ENCODE measurements at places on chromosomes 5 and 9.

DNA sequence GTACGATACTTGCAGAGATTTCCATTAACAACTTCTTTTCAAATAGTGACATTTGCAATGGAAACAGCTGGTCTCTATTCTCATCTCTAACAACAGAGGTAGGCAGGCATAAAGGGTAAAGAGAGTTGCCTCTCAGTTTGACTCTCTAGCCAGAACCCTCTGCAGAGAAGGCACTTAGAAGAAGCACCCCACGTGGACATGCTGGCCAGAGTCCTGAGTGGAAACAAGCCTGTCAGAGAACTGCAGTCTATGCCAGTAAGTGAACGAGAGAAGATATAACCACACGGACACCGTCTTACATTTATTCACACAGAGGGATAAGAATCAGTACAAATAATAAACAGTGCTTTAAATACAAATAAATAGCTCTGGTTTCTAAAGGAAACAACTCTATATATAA lies 11.0 kb upstream of the LHX6 start:
- no peak for DNase-seq

DNA sequence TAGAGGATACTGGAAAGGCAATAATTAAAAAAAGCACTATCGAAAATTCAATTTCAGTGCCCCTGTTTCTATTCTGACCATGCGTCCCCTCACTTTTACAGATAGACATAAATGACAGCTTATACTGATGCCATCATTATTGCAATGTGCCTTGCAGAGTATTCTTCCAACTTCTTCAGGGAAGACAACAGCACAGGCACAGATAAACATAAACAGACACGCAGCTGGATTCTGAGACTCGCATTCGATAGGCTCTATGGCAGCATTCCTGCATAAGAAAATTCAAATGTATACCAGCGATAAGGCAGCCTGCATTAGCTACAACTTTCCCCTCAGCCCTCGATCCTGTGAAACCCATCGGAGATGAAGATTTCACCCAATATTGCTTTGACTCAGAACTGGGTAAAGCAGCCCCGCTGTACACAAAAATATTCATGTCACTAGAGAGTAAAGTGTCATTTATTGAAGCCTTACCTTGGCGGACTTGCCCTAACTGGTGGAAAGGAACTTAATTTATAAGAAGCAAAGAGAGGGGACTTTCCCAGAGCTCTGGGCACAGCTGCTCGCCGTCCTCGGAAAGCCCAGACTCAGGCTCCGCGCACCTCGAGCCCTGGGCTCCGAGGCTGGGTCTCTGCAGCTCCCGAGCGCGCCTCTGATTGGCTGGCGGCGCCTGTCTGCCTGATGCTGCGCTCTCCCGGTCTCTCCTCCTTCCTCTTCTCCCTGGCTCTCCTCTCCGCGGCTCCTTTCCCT lies at the start of gene CDH18:
CDH18 (minus strand) TSS at position 589 of the 750 bp plus-strand sequence. CDS start 149,214 bp downstream, outside the sequence.
- DNase-seq: peak; percentile 5

GRCh38 chr9:28120184-28120583 lies 546.9 kb upstream of the C9orf72 start:
- no peak for DNase-seq

GRCh38 chr9:84862810-84863287 lies 193.3 kb downstream of the NTRK2 start:
- DNase-seq: peak; percentile 67

DNA sequence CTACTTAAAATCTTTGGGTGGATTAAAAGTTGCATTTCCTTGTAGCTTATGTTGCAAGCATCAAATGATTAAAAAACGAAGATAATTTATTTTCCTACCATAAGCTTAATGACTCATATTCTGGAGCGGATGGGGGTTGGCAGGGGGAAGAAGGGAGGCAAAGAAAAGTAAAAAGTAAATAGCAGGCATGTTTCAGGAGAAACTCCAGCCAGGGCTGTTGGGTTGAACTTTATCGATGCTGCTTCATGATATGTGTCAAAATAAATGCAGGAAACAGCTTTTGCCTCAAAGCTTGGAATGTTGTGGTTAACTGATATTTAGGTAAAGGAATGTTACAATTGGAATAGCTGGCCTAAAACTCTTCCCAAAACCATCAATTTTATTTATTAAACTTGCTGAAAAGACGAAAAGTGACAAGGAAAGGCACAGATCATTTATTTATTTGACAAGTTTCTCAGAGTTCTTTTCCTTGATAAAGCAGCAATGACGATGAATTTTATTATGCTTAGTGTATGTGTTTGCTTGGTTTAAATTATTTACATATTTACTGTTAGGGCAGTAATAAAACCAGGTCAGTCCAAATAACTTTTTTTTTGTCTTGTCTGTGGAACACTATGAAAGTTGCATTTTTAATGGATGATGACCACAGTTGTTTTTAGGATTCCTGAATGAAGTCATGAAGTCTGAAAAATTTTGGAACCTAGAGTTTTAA lies 177.9 kb downstream of the PCSK1 start:
- DNase-seq: peak; percentile 99

DNA sequence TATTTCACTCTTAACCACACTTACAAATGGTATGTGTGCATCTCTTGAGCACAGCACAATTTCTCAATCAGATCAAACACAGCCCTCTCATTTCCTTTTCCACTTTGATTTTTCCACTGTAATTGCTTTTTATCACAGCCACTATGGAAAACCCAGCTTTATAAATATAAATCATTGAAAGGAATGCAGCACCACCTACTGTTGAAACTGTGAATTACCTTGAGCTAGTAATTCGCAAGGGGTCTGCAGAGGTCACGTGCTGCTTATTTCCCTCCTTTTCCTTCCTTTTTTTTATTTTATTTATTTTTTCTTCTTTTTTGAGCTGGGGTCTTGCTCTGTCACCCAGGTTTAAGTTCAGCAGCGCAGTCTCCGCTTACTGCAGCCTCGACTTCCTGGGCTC lies 76.9 kb downstream of the CDH6 start:
- DNase-seq: no peak

DNA sequence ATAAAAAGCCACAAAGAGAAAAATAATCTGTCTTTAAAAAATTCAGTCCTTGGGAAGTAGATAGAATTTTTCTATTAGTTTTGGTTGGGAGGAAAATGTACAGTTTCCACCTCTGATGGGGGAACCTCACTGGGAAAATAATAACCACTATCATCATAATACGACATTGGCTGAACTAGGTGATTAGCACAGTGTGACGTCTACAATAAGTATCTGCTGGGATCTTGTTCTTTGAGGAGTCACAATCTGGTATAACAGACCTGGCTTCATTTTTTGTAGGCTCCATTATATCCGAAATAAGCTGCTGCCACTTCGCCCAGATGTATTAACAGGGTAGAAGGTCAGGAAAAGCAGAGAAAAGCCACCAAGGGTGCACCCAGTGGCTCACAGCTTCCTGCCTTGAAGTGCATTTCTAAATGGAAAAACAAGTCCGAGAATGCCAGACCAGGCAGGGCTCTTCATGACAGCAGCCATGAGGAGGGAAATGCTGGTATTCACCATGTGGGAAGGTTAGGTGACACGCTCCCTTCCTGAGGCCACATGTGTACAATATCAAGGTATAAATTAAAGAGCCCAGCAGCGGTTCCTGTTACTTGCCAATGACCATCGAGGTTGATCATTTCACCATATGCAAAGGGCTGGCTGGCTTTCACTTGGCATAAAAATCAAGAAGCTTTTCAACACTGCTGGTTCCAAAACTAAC lies 152.8 kb downstream of the PRELID2 start:
- DNase-seq: no peak

All from AG10803 (cell line).